ENCODE measurements at places on chromosomes 6 and 20. TPM values are rescaled to one million over a fixed set of nuclear protein-coding genes. Genes with fewer than 3 reads are reported as not detected.

DNA sequence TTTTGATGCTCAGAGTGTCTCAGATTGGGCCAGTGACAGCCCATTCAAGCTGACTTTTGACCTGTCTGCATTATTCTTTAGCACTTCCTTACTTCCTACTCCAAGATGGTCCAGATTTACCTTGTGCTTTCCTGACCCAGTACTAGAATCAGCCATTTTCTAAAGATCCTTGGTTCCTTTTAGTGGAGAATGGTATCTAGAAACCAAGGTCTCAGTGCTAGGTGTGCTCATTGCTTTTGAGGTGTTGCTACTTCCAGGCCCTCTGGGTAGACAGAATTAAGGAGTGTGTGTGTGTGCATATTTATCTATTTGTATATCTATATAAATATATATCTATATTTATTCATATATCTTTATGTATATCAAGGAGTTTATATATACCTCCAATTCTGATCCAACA is 67.3 kb upstream of the UTRN start:
- DNase-seq, result no peak

DNA sequence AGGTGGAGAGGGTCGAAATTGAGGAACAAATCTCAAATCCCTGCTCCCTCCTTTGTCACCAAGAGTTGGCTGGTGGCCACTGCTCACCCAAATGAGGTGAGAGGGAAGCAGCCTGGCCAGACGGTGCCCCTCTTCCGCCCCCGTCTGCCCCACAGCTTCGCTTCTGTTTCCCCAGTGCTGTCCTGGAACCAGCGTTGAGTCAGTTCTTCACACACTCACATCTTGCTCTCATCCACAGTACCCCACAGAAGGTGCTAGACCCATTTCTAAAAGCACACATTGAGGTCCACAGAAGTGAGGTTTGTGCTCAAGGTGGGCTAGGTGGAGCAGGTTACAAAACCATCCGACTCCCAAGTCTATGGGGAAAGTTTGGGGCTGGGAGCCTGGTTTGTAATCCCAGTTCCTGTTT is 3.8 kb downstream of the CEBPB start:
- no peak for DNase-seq

DNA sequence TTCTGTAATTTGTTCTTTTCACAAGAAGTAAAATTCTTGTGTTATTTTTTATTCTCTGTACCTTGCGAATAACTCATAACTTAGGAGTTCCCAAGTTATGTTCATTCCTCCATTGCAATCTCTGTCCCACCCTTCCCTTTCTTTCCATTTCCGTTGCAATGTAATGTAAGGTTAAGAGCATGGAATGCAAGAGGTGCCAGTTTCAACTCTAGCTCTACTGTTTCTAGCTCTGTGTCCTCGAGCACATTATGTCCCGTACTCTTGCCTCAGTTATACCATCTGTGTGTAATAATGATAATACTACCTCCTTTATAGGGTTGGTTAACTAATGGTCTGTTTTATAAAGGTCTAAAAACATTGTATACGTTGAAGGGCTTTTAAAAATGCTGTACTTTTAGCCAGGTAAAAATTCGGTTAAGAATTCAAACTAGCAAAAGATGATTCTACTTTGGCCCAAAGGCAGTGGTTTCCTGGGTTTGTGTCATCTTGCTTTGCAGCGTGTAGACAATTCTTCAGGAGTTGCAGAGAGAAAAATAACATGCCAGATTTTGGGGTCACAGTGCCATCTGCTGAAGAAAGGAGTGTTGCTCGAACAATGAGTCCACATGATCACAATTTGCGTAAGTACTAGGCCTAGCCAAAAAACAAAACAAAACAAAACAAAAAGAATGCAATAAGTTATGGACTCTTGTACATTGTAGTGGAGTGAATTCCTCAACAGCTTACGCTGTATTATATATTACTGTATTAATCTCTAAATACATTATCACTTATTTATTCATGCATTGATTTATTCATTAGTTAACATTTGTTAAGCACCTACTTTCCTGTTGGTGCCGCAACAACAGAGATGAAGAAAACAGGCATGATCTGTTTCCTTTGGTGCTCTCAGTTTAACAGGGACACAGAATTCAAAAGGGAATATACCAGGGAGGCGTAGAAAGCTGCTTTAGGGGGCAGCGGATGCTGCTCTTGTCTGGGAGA is 10.0 kb upstream of the PFDN4 start:
- no peak for DNase-seq

GRCh38 chr20:38725148-38725901 is 1.0 kb downstream of the SLC32A1 start:
- DNase-seq, result no peak

- DNase-seq, result no peak
These were observed 29.3 kb downstream of the FOXF2 start for GRCh38 chr6:1418471-1419191.

DNA sequence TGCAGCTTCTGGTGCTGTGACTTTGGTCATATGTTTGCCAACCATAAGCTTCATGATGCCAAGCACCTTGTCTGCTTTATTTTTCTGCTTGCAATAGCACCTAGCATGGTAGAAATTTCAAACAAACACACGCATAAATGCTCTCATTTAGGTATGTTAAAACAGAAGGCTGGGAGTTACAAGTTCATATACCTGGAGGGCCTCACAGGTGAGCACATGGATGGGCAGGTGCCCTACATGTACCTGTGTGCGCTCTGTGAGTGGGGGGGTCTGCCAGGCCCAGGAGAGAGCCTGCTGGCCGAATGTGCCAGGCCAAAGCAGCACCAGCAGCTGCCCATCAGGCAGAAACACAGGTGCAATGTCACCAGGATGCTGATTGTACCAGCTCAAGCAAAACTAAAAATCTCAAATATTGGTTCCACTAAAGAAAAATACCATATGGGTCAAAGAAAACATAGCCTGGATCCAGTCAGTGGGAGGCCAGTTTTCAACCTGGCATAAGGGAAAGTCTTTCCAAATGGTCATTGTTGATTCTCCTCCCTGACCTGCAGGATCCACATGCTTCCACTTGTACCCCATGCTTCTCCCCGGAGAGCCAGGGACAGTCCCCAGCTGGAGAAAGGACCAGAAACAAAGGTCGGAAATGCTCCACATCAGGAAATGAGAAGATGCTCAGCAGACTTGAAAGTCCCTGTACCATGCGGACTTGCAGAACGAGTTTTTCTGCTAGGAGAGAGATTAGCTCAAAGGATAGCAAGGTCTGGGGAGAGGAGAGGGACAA is 7.2 kb upstream of the PFDN4 start:
- no peak for DNase-seq

- DNase-seq, result no peak
These were observed 29.2 kb downstream of the MOCS1 start for GRCh38 chr6:39904946-39905639.

DNA sequence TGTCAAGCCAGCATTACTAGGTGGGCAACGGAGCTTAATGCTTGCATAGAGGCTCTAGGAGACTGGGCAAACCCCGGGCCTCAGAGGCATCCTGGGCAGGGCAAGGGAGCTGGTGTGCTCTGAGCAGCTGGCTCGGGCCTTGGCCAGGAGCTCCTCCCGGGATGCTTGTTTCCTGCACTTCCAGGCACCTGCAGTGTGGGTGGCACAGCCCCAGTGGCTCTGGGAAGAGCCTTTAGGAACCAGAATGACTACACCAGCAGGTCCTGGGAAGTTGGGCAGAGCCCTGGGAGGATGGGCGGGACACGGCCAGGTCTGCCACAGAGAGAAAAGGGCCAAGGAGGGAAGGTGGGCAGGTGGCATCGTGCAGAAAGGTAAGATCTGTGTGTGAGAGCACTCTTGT is 80.4 kb upstream of the CD93 start:
- DNase-seq, result no peak

DNA sequence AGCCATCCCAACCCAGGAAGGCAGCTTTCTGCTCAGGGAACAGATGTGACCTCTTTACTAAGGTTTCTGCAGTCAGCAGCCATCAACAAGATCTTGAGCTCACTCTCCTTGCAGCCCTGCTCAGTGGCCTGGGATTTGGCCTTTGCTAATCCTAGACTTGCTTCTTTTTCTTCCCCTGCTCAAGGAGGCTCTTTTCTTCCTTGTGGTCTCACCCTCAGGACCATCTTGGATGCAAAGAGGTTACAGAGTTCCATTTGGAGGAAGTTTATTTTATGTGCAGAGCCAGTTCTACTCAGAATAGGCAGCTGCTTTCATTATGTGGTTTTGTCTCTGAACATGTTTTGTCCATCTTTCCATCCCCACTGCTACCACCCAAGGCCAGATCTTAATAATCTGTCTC is 49.3 kb downstream of the RALY start:
- DNase-seq, result no peak

DNA sequence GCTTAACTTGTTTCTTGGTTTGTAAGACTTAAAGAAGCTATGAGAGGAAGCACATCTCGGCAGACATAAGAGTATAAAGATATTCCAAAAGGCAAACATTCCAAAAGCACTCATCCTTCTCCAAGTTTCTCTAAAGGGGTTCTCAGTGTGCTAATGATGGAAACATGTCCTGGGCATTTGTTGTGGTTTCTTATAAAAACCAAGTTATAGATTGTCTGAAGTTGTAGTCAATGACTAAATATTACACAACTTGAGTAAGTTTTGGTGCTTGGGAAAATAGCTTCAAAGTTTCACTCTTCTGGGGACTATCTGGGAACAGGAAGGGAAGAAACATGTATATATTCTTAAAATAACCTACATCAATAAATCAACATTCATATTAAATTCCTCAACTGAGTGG is 128.3 kb upstream of the TBX18 start:
- DNase-seq, result no peak

DNA sequence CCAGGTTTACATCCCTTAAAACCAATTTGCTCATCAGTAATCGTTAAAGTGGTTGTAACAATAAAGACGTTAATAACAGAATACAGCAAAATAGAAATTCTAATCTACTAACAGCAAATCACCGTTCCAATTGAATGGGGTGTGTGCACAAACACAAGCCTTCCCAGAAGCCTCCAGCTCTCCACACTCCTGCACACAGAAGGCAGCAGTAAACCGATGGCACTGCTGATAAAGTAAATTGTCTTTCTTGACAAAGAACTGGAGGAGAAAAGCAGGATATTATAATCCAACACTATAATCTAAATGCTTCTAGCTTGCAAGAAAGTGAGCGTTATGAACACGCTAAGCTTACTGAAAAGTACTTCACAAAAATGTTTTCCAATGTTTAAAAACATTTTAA is 7.0 kb downstream of the ZNF217 start:
- no peak for DNase-seq

DNA sequence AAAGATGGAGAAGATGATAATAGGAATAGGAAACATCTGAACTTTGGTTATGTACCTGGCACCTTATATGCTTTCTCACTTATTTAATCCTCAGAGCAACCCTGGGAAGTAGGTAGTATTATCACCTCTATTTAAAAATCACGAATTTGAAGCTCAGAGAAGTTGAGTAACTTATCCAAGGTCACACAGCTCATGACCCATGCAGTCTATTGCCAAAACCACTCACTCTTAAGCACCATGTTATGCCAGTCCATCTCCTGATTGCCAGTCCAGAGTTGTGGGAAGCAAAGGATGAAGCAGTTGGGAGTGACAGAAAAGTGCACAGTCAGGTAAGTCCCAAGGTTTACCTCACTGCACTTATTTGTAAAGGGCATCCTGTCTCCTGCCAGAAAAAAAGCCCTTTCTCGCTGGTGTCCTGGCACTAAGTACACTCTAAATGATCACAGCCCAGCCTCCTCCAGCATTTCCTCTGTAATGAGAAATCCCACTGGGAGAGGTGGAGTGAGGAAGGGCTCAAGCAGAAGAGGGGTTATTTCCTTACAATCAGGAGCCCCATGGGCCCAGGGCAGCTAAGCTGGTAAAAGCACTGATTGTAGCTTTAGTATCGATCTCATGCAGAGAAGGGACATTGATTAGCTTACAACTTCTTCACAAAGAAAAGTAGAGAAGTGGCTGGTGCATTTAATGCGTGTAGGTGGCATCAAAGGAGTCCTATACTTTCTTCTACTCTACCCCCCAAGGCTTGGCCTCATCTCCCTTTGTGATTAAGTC is 21.3 kb upstream of the SCGN start:
- DNase-seq, result no peak

DNA sequence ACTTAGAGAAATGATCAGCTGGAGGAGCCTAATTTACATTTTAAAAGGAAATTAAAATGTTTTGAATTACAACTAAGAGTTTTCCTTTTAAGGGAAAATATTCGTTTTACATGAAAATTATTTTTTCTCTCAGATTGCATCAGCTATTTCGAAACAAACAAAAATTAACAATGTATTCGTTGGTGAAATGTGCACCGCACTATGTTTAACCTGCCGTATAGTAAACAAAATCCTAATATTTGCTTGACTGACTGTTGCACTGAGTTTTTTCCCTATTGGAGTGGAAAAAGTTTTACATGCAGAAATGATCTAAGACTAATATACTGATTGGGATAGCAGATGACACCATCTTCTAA is 5.7 kb downstream of the PDE10A start:
- no peak for DNase-seq

GRCh38 chr6:31180500-31180899 is 10.0 kb upstream of the POU5F1 start:
- peak; percentile 27 for DNase-seq

- DNase-seq, result no peak
These were observed 114.9 kb upstream of the PTPN1 start for GRCh38 chr20:50395251-50395729.

DNA sequence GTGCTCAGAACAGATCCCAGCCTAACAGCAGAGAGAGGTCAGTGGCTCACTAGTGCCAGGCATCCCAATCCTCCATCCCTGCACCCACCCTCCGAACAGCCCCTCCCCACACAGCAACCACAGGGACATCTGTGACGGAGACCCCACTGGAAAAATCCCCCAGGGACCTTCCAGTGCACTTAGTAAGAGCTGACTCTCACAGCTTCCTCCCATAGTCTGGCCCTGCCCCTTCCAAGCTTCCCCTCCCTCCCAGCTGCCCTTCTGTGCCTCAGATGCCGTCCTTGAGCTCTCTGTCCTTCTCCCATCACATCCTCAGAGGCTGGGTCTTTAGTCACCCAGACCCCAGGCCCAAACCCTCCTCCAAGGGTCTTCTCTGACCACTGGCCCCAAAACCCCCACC is 9.7 kb upstream of the THBS2 start:
- no peak for DNase-seq

DNA sequence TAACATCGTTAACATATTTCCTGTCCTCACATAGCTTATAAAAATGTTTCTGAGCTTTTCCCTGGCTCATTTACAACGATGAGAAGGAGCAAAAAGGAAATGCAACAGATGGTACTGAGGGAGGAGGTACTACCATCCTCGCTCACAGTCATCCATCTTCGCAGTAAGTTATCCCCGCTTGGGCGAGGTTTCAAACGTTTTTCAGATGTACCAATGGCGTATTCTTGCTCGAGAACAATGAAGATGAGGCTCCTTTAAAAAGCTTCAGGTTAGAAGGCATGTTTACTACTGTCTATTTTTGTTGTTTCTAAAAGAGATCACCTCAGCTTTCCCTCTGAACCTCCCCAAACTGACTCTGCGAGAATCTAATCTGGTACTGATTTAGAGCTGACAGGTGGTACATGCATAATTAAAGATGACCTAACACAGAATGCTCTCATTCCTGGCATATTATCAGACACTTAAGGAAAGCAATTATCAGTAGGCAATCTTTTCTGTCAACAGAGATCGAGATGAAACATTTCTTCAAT is 178.7 kb downstream of the GJA10 start:
- DNase-seq, result no peak

The CD109 gene
- total RNA-seq, result 29.3 TPM

The MAS1 gene
- not detected for total RNA-seq

The FOXQ1 gene
- not detected for total RNA-seq

The SS18L1 gene
- 24.3 TPM for total RNA-seq

The IFT52 gene
- 18.7 TPM for total RNA-seq

The TJAP1 gene
- total RNA-seq, result 48.2 TPM

The RUNX2 gene
- 12.7 TPM for total RNA-seq

The HLA-DQA1 gene
- 13.3 TPM for total RNA-seq

All from activated T-helper 1 cell treated with anti-CD3 and anti-CD28 coated beads, Interleukin-12 subunit alpha, Interleukin-12 subunit beta, Interleukin-2, Interleukin-4 antibody, amounts not matched to agents 30 ng/mL and 10 ng/mL and 1 ng/mL, durations not matched to agents 14 hours and 24 hours and 36 hours (primary cell).